ENCODE measurements at places on chromosomes 12 and 14. TPM values are rescaled to one million over a fixed set of nuclear protein-coding genes. Genes with fewer than 3 reads are reported as not detected.

GRCh38 chr12:54261815-54262402, 18.0 kb downstream of the CBX5 start:
- DNase-seq = no peak

DNA sequence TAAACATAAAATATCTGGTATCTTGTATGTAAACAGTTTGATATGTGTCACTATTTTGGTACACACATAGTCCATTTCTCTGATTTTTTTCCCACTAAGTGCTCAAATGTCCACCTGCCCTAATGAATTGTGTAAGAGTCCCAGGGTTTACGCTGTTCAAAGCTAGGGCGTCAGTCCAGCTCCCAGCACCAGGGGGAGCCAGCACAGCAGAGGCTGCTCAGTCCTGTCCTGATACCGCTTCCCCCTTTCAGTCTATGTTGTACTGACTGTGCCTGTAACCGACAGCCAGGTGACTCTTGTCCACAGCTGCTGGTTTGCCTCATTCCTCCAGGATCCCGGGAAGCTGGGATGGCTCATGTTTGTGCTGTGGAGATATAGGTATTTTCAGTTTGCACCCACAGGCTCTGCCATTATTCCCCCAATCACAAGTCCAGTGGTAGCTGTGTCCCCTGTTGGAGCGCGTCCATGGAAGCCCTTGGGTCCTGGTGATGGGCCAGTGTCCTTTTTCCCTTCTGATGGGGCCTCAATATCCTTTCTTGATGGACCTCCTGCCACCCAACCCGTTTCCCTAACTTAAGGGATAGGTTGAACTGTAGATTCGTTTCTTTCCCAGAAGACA, 242.0 kb downstream of the NEDD1 start:
- DNase-seq = peak; percentile 60

DNA sequence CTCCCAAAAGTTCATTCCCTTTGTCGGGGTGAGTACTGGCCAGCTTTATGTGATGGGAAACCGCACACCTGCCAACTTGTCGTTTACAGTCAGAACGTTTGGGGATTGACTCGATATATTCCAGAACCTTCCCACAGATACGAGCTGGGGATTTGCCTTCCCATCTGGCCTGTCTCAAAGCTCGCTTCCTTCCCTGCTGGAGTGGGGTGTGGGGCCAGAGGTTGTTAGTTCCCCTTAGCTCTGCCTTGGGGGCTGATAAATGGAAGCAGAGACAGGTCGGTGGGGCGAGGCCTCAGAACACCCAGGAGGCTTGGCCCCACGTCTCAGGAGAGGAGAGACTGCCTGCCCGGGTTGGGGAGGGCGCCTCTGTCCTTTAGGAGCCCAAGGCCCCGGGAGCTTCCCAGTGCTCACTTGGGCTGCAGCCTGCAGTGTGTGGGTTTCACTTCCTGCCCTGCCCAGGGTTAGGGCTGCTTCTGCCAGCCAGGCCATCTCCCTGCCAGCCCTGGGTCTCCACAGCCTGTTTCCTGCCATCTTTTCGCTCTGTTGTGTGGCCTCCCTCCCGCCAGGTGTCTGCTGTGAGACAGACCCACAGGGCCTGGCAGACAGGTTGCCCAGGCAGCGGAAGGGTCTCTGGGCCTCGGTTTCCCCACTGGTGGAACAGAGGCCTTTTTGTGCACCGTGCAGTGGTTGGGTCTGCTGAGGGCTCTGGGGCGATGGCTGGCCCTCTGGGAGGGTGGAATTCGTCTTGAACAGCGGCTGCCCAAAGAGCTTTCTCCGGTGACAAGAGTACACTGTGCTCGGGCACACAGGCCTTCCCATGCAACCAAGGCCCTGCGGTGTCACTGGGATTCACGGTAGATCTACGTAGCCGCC, 8.1 kb upstream of the TEX22 start:
- peak; percentile 24 for DNase-seq

GRCh38 chr12:89750389-89751351, 42.0 kb upstream of the ATP2B1 start:
- no peak for DNase-seq

DNA sequence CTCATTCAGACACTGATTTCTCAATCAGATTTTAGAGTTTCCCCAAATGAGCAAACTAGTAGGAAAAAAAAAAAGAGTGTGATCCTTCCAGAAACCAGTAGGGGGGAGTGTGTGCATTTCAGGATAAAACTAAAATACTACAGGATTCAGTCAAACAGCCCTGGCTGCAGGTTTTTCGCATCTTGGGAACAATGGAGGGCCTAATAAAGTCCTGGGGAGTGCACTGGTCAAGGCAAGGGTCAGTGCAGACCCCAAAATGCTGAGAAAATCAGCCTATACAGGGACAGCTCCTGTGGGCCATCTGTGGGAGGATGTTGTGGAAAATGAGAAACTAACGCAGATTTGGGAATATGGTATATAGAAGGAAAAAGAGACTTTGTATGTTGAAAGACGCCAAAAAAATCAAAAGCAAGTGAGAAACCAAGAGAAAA, 22.2 kb upstream of the ABCD4 start:
- DNase-seq = no peak

- no peak for DNase-seq
Measured at GRCh38 chr12:124915239-124916236, 1.1 kb upstream of the UBC start.

DNA sequence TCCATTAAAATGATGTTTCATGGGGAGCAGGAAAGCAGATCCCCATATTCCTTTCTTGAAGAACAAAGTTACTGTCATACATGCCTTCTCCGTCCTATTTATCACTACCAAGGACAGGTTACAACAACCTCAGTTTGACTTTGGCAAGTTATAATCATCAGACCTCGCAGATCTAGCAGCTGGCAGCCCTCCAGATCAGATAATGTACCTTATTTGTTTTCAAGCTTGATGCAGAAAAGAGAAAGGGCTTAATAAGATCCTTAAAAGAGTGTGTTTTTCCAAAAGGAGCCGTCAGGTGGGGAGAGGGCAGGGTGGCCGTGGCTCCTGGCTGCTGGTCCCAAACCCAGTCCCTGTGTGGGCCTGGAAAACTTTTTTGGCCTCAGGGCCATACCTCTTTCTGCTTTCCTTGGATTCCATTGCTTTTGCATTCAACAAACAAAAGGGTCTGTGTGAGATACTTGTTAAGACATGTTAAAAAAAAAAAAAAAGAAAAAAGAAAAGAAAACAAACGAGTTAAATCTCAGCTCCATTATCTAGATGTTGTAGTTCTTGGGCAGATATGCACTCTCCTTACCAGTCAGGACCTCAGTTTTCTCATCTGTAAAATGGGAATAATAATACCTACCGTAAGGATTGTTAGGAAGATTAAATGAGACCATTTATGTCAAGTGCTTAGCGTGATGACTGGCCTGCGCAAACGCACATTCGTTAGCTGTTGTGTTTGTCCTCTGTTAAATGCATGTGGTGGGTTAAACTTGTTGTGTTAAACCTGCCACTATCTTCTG, 64.6 kb downstream of the B4GALNT3 start:
- DNase-seq = peak; percentile 69

GRCh38 chr12:79635676-79636075, 55.1 kb downstream of the PAWR start:
- no peak for DNase-seq

DNA sequence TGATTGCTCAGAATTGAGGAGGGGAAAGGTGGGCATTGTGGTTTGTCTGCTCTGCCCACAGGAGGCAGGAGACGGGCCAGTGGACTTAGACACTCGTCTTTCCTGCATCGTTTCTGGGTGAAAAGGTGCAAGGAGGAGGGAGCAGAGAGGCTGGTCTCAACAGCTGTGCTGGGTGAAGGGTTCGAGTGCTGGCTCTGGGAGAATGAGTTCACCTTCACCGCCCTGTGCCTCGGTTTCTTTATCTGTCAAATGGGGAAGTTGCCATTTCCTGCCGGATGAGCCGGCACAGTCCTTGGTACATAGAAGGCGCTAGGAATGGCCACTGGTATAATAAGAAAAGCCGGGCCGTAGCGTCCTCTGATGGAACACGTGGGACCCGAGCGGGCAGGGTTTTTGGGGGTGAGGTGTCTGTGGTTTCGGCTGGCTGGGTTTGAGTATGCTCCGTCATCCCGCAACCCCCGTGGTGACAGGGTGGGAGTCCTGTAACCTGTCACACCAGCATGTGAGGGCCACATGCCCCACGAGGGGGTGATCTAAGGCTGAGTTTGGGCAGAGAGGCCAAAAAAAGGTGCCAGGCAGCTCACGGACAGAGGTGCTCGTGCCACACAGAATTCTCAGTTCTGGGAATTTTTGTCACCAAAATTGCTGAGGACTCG, 7.3 kb downstream of the BCL7A start:
- DNase-seq = no peak

- DNase-seq = no peak
Measured at GRCh38 chr14:60680511-60680910, 31.2 kb upstream of the SIX1 start.

MMP19 gene
- polyA plus RNA-seq = 8.0 TPM
